H1 (cell line): ENCODE measurements at places on chromosomes 7 and 10. TPM values are rescaled to one million over a fixed set of nuclear protein-coding genes. Genes with fewer than 3 reads are reported as not detected.

MAT1A gene
- polyA plus RNA-seq: 4.4 and 6.4 TPM in 2 replicates

TEX36 gene
- not detected in 2 replicates for polyA plus RNA-seq

CD36 gene
- 0.13 and 0.33 TPM in 2 replicates for polyA plus RNA-seq

ACSL5 gene
- polyA plus RNA-seq: not detected in 2 replicates

PAPOLB gene
- polyA plus RNA-seq: 0.02 TPM in 1 of 2 replicates, not detected in the other

PDLIM1 gene
- 169 and 199 TPM in 2 replicates for polyA plus RNA-seq

CNOT4 gene
- 7.5 and 10.9 TPM in 2 replicates for polyA plus RNA-seq

TMEM225B gene
- polyA plus RNA-seq: 0.63 and 0.68 TPM in 2 replicates

TCERG1L gene
- 3.6 and 3.9 TPM in 2 replicates for polyA plus RNA-seq

ETV1 gene
- polyA plus RNA-seq: 58.3 and 63.2 TPM in 2 replicates

HOXA7 gene
- 0.03 TPM in 1 of 2 replicates, not detected in the other for polyA plus RNA-seq

VSTM4 gene
- polyA plus RNA-seq: 0.48 and 0.63 TPM in 2 replicates

SLC26A3 gene
- polyA plus RNA-seq: not detected in 2 replicates

MEOX2 gene
- 0.02 and 0.05 TPM in 2 replicates for polyA plus RNA-seq

PARD3 gene
- 14.3 and 19.7 TPM in 2 replicates for polyA plus RNA-seq

AKR1C8 gene
- not detected in 2 replicates for polyA plus RNA-seq

TRPV5 gene
- polyA plus RNA-seq: 0.03 and 0.05 TPM in 2 replicates

UPK3BL1 gene
- 16.1 and 31.7 TPM in 2 replicates for polyA plus RNA-seq

VAX1 gene
- 0.09 TPM in 1 of 2 replicates, not detected in the other for polyA plus RNA-seq

ALOX5 gene
- polyA plus RNA-seq: 3.8 and 7.7 TPM in 2 replicates

TAF3 gene
- 1.5 and 1.7 TPM in 2 replicates for polyA plus RNA-seq

HOGA1 gene
- 0.57 and 1.00 TPM in 2 replicates for polyA plus RNA-seq

TRIM50 gene
- 0.12 and 0.25 TPM in 2 replicates for polyA plus RNA-seq
